ENCODE measurements at places on chromosomes 6 and 20.
A peak's percentile ranks its signal among the peaks of the same experiment; 100 is the strongest.

DNA sequence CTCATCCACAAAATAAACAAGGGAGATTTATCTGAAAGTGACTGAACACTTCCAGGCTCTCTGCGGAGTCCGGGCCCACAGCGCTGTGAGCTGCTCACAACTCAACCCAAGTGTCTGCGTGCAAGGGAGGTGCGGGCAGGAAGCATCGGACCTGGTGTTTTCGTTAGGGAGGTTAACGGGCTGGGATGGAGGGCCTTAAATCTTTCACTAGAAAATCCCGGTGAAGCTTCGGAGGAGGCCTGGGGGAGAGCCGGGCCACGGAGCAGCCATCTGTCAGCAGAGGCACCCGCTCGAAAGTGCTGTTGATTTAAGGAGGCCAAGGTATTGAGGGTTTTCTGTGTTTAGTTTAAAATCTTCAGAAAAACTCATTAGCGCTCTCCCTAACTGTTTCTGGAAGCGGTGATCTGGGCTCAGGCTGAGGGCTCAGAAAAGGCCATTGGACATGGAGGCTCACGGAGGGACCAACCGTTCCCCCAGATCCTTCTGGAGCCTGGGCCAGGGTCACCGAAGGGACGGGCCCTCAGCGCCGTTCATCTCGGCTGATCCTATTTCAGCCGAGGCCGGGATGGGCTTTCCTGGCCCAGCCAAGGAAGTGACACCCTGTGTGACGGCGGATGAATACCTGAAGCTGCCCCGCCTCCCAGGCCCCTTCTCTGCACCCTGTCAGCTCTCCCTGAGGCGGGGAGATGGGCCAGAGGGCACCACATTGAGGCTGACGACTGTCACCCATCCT lies 20.7 kb downstream of the GATA5 start:
- DNase-seq, result no peak

- DNase-seq, result peak; percentile 73
Measured at GRCh38 chr6:11251553-11252360, 19.3 kb upstream of the NEDD9 start.

DNA sequence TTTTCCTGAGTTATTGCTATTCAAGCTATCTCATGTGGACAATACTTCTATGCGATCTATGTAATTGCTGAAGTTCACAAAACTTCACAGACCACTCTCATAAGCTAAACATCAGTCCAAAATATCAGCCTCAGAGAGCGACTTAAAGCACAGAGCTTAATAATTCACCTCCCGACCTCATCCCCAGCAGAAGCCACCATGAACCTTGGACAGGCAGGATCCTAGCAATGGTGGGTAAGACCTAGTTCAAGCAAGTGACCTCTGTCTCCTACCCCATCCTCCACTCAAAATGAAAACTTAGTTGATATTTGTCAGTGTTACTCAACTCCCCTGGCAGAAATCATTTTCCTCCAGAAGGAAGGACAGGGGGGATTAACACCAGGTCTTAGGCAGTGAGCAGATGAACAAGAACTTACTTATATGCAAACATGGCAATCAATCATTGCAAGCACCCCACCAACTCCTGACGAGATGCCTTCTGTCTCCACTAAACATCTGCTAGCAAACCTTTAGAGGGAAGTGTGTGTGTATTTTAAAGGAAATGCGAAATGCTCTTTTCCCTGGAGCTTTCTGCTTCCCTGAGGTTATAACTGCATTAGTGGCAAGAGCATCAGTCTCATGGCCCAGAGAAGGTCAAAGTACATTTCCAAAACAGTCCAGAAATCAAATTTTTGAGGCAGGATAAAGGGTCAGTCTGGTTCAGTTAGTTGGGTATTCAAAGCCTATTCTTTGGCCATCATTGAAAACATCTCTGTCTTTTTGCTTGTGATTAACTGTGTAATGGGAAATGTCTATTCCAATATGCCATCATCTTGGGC lies 90.0 kb downstream of the SLC22A23 start:
- DNase-seq, result no peak

DNA sequence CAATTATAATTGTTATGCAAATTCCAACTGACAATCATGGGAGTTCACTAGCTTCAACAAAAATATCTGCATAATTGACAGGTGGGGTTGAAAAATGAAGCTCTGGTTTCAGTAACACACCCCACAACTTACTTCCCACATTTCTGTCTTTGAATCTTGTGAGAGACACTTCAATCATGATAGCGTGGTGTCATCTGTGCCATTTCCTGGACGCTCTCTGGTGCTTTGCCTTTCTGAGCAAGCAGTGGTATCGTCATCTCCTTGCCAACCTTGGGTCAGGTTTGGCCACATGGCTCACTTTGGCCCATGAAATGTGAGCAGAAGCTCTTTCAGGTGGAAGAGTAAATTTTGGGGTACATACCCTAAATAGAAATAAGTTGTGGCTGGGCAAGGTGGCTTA lies 10.2 kb downstream of the BMP7 start:
- no peak for DNase-seq

- no peak for DNase-seq
Measured at GRCh38 chr6:163195721-163196691, 218.5 kb upstream of the QKI start.

Data from MG63 (cell line).